ENCODE measurements at places on chromosomes 5 and 9.

DNA sequence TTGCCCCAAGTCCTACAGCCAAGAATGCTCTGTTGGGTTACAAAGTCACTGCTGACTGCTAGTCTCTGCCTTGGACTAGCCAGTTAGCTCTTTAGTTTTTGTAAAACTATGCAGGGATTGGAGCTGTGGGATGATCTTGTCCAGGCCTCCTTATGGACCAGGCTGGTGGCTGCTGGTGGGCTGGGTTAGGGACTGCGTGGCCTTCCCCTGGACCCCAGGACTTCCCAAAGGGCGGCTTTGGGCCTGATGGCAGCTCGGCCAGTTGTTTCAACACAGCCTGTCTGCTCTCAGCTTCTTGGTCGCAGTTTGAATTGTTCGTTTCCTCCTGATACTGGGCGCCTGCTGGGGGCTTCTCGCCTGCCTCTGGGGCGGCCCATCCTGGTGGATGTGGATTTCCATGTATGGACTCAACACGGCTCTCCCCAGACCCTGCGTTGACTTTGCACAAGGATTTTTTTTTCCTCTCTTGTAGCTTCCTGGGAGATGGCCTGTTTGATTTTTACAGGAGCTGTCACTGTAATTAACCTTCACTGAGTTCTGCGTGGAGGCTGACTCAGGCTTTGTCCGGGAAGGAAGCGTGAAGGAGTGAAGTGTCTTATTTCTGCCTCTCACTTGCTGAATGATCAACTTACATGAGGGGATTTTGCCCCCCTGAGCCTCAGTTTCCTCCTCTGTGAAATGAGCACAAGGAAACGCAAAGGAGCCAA, 91.9 kb upstream of the NEURL1B start:
- no peak for DNase-seq

DNA sequence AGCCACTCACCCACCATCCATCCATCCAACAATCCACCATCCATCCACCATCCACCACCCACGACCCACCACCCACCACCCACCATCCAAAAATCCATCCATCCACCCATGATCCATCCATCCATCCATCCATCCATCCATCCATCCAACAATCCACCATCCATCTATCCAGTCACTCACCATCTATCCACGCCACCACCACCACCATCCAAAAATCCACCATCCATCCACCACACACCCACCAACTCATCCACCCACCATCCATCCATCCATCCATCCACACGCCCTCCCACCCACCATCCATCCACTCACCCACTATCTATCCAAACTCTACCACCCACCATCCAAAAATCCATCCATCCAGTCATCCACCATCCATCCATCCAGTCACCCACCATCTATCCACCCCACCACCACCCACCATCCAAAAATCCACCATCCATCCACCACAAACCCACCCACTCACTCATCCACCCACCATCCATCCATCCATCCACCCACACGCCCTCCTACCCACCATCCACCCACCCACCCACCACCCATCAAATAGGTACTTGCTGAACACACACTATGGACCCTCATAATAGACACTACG, 9.0 kb downstream of the DPH7 start:
- DNase-seq: no peak

- no peak for DNase-seq
Measured at GRCh38 chr5:57128325-57128724, 45.5 kb upstream of the GPBP1 start.

GRCh38 chr5:174294891-174295620, 249.6 kb downstream of the NSG2 start:
- DNase-seq: no peak

DNA sequence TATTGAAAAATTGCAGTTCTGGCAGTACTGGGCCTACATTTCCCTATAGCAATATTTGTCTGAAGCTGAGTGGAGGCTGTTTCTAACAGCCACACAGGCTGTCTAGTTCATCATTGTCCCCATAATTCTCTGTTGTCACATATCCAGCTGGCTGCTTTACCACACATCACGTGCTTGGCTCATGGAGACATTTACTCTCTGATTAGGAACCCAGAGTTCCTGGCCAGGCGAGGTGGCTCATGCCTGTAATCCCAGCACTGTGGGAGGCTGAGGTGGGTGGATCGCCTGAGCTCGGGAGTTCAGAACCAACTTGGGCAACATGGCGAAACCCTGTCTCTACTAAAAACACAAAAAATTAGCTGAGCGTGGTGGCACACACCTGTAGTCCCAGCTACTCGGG, 81.4 kb downstream of the PGM5 start:
- no peak for DNase-seq

- no peak for DNase-seq
Measured at GRCh38 chr5:172118891-172119290, 69.1 kb downstream of the STK10 start.

- no peak for DNase-seq
Measured at GRCh38 chr5:34735491-34736426, 79.6 kb downstream of the RAI14 start.

- DNase-seq: no peak
Measured at GRCh38 chr9:3692606-3693005, 166.8 kb upstream of the RFX3 start.

DNA sequence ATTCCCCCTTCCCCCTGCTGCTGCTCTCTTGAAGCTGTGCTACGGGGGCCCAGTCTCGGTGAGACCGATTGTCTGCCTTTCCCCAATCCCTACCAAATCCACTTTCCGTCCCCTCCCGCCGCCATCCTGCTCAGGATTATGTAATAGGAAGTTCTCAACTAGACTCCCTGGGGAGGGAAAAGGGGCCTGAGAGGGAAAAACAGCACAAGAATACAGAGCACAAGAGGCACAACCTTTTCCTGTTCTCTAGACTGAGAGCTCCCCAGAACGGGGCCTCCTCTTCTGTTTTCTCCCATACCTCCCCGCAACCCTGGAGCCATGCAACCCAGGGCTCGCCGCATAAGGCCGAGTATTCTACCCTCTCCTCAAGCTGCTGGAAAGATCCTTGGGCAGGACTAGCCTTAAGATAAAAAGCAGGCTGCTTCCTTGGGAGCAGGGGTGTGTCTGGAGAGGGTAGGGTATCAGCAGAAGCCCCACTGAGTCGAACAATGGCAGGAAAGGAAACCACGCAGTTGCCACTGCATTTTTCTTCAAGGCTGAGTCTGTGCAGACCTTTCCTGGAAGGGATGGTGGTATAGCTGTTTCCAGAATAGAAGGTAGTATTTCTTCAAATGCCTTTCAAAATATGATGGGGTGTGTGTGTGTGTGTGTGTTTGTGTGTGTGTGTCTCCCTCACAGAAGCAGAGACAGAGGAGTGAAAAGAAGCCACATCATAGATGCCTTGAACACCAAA, 12.9 kb downstream of the MYORG start:
- DNase-seq: no peak

DNA sequence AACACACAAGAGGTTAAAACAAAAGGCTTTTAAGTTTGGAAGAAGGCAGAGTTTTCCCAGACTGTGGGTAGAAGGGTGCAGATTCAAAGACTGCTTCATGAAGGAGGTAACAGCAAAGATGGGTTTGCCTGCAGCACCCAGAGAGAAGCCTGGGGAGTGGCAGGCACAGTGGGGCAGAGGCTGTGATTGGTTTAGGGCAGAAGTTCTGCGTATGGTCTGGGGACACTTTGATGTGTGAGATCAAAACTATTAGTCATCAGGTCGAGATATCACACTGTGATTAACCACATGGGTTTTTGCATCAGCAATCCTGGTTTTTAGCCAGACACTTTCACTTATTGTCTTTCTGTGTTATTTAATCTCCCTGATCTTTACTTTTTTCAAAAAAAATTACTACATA, 188.8 kb upstream of the GLRA1 start:
- peak; percentile 60 for DNase-seq

GRCh38 chr9:115730845-115731244, 422.7 kb upstream of the PAPPA start:
- no peak for DNase-seq

DNA sequence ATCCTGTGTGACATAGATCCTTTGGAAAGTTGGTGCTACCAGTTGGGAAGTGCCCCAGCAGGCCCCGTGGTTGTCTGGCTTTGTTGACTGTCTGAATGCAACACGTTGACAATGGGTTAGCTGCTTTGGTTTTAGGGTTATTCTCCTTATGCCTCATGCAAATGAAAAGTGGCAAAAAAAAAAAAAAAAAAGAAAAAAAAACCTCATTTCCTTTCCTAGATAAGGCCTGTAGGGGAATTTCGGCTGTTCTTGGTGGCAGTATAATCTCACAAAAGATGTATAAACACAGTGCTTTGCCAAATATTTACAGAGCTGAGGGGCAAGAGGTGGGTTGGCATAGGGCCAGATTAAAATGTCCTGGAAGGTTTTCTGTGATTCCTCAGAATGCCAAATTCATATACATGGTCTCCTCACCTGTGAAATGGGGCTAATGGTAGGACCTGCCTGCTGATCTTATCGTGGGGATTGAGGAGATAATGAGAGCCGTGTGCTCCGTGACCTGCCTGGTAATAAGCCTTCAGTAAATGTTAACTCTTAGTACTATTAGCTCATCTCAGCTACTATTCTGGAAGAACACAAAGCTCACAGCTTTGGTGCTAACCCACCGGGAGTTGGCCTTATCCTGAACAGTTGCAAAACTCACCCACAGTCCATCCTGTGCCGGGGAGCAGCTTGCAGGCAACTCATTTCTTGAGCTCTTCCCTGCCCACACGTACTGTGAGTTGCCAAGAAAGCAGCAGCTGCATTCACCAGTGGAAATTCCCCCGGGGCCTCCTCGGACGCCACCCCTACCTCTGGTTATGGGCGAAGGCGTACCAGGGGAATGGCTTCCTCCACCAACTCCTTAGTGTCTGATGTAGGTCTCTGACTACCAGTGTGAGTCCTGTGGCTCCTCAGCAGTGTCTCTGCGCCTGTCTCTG, 220.3 kb downstream of the NR3C1 start:
- DNase-seq: peak; percentile 77

- no peak for DNase-seq
Measured at GRCh38 chr5:144166696-144167095, 3.8 kb downstream of the YIPF5 start.

GRCh38 chr9:124137009-124137943, 120.5 kb upstream of the NEK6 start:
- DNase-seq: no peak

DNA sequence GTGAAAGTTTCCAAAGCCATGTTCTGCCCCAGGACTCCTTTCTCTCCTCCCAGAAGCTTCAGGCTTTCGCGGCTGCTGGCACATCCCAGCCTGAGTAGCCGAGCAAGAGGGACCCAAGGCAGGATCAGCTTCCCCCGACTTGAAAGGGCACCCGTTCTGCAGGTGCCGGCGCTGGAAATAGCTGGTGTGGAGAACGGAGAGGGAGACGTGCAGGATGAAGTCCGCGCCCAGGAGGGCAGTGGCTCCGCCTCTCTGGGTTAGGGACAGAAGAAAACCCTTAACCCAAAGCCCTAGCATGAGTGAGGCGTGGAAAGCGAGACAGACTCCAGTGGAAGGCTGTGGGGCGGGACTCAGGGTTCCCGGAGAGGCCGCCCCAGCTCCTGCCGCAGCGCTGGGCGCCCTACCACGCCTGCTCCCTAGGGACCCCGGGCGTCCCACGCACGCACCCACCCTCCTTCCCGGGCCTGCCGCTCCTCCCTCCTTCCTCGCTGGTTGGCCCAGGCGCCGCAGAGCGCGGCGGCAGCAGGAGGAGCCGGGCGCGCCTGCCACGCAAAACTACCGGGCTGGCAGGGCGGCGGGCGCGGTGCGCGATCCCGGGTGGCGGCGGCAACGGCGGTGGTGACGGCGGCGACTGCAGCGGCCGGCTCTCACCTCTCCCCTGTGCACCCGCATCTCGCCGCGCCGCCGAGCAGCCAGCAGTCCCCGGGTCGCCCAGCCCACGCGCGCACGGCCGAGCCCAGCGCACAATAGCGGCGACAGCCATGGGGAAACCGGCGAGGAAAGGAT, at the start of gene SLC1A1:
Gene SLC1A1 (plus strand): TSS at position 550 of the 786 bp plus-strand sequence. CDS start 212 bp downstream, at position 762.
- DNase-seq: peak; percentile 6

- DNase-seq: no peak
Measured at GRCh38 chr9:92044936-92045335, 70.3 kb downstream of the SPTLC1 start.

GRCh38 chr9:70868041-70868440, 253.4 kb downstream of the TRPM3 start:
- no peak for DNase-seq

DNA sequence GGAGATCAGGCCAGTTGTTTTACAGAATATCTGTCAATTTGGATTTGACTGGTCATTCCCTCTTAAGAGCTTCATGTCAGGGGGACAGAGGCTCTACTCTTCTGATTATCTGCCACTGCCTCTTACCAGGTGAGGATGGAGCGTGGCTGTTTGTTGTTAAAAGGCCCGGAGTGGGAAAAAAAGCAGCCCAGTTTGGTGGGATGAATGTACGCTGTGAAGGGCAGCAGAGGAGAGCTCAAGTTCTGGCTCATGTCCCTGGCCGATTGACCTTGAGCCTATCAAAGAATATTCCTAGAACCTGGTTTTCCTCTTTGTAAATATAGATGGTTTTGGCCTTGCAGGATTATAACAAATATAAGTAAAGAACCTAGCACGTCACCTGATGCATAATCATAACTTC, 16.3 kb upstream of the SHB start:
- no peak for DNase-seq

DNA sequence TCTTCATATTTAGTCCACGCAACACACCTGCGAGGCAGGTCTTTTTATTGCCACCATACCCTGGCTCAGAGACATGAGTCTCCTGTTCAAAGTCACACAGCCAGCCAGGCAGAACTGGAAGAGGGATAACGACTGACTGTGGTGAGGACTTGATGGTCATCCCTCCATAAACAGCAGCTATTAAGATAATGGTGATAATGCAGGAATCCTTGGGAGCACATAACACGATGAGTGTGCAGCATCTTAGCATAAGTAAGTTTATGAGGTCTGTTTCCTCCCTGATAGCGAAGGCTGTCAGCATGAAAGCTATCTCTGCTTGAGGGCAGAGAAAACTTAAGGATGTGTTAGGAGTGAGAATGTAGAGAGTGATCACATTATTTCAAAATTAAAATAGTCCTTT, 30.9 kb downstream of the KCTD16 start:
- DNase-seq: no peak

DNA sequence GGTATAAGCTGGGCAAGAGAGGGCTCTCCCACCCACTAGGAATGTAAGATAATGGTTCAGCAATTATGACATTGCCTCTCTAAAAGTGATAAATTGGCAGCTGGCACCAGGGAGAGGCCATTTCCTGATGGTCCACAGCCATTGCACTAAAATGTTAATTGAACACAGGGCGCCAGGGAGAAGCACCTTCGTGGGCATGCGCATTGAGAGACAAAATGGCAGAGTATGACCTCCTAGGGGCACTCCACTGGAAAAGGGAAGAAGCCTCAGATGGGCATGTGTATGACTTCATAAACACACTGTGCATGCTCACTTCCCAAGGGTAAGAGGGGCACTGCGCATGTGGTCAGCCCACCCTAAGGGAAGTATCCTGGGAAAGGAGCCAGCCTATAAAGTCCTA, 419.2 kb downstream of the AGTPBP1 start:
- DNase-seq: no peak

- no peak for DNase-seq
Measured at GRCh38 chr9:95937131-95937530, 61.6 kb downstream of the ERCC6L2 start.

Measured in stimulated activated CD4-positive, alpha-beta T cell treated with anti-CD3 and anti-CD28 coated beads, Interleukin-4, amount 100 ng/mL, for 24 hours (primary cell).